ENCODE measurements at places on chromosomes 1 and 21.

GRCh38 chr1:40983286-40983685 is 3.8 kb downstream of the CTPS1 start:
- no peak for DNase-seq

- no peak for DNase-seq
Measured at GRCh38 chr1:182121787-182122186, 60.3 kb upstream of the ZNF648 start.

GRCh38 chr1:98034505-98034904 is 113.7 kb upstream of the DPYD start:
- DNase-seq: no peak

DNA sequence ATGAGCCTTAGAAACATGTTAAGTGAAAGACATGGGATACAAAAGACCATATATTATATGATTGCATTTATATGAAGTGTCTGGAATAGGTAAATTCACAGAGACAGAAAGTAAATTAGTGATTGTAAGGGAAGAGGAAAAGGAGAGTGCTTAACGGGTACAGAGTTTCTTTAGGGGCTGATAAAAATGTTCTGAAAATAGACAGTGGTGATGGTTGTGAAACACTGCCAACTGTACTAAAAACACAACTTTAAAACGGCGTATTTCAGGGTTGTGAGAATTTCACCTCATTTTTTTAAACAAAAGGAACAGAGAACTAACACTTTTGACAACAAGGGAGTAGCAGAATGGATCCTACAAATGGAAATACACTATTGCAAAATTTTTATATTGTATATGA is 13.4 kb downstream of the COP1 start:
- DNase-seq: no peak

DNA sequence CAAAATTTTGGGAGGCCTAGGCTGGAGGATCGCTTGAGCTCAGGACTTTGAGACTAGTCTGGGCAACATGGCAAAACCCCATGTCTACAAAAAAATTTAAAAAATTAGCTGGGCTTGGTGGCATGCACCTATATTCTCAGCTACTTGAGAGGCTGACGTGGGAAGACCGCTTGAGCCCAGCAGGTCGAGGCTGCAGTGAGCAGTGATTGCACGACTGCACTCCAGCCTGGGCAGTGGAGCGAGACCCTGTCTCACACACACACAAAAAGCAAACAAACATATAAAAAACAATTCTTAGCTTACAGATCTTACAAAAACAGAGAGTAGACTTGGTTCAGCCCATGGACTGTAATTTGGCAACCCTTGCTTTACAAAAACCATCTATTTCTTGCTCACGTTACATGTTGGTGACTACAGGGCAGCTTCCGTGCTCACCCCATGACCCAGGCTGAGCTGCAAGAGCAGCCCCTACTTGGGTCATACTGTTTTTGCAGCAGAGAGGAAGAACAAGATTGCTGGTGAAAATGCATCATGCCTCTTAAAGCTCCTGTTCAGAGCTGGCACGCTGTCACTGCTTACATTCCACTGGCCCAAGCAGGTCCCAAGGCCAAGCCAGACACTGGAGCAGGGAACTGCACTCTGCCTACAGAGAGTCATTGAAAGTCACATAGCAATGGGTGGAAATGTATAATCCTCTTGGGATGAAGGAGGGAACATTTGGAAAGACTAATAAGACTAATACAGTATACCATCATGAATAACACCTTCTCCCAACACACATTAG is 13.4 kb upstream of the ZBTB8A start:
- DNase-seq: no peak

DNA sequence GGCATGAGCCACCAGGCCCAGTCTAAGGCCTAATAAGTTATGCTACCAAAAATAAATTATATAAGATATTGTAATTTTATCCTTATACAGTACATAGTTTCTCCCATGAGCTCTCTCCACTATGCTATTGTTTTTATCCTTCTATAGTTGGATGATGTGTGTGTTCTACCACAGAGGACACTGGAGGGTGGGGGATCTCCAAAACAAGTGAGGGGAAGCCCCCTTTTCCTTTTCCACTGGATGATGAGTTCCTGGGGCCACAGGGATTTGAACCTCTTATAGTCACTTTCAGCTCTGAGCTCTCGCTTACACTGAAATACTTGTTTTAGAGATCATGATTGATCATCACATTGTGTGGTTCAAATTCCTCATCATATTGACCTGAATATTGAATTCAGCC is 77.6 kb upstream of the VAV3 start:
- no peak for DNase-seq

DNA sequence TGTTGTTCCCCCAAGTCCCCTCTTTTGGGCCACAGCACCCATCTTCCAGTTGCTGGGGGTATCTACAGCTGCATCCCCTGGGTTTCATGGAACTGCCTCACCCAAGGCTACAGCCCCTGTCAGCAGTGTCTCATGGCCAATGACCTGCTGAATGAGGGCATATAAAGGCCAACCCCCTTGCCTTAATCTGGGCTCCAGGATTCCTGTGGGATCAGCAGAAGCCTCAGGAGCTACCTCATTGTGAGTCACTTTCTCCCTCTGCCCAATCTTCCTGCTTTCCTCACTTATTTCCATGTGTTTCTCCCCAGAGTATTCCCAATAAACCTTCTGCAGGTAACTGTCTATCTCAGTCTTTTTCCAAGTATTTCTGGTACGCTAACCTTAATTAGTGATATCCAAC is 37.3 kb upstream of the SYT14 start:
- DNase-seq: no peak

DNA sequence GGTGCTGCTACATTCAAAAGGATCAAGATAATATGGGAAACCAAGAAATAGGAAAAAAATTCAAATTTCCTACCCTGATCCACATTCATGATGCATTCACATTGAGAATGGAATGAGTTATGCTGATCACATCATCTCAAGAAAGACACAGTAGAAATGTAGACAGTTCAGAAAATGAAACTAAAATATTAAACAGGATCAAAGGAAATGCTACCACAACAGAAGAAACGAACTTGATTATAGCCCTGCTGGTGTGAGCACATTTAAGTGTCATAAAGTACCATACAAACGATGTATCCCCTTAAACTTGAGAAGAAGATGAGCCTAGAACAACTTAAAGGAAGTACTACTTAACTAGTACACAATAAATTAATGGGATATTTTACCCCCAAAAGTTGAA is 21.3 kb downstream of the SYDE2 start:
- no peak for DNase-seq

DNA sequence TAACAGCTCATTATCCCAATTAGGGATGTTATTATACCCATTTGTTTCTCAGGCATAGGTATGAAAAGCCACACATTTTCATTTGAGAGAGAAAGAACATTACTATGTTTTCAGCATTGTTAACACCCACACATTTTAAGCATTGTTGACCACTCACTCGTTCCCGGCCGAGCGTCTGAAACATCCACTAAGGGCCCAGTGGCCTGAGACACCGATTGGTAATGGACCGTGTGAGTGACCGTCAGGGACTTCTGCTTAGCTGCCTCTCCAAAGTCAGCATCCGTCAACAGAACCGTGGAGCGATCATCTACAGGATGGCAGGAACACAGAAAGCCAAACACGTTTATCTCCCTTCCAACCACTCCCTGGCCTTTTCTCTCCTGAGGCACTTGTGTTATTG is 184.6 kb downstream of the PCP4 start:
- no peak for DNase-seq
